ENCODE measurements at places on chromosomes 6 and 20. TPM values are rescaled to one million over a fixed set of nuclear protein-coding genes. Genes with fewer than 3 reads are reported as not detected.
A peak's percentile ranks its signal among the peaks of the same experiment; 100 is the strongest.

DNA sequence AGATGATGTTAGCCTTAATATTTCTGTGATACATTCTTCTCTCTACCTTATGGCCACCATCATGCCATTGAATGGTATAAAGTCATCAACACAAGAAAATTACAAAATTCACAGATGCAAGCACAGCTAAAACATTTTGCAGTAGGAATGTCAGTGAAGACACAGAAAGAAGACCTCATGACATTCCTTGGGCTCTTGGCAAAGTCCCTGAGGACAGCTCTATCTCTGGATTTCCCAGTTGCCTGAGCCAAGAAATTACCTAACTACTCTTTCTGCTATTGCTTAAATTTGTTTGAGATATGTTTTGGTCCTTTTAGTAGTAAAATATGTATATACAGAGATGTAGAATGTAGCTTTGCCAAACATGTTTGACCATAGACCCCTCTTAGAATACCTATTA is 201.0 kb upstream of the STXBP5 start:
- H3K27ac ChIP-seq: no peak overlapping the region
- H3K36me3 ChIP-seq: no peaks in the 10 kb centered on the region
- no peaks in the 10 kb centered on the region for H3K27me3 ChIP-seq
- no peak for DNase-seq

DNA sequence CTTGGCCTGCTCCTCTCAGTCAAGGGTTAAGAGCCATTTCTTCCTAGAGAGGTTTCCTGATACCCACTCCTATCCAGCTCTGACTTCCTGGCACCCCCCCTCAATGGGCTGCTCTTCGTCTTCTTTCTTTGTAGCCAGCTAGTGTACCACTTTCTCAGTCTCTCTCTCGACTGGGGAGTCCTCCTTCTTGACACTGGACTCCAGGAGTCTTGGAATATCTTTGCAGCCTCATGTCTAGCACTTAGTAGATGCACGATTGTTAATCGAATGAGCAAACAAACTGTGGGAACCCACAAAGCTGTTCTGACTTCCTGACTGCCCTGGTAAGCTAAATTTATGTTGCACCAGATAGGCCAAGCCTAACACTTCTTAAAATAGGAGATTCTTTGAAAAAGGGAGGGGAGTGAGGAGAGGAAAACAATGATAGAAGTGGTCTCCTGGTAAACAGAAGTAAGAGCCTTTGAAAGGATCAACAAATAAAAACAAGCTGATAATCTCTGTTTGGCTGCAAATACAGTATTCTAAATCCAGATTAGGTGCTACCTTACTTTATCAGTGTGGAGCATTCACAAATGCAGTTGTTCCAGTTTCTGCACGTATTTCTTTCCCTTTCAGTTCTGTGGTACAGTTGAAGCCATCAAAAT is 160.1 kb upstream of the CITED2 start:
- H3K4me1 ChIP-seq: peaks cover 10% of the 10 kb centered on the region
- H3K27me3 ChIP-seq: no peaks in the 10 kb centered on the region
- peak overlapping the region; percentile 43 for H3K27ac ChIP-seq
- H3K4me3 ChIP-seq: no peak overlapping the region
- H3K36me3 ChIP-seq: no peaks in the 10 kb centered on the region

- H3K4me1 ChIP-seq: no peaks in the 10 kb centered on the region
- no peak for DNase-seq
- peaks cover 9% of the 10 kb centered on the region for H3K27me3 ChIP-seq
- no peak overlapping the region for H3K4me3 ChIP-seq
- H3K36me3 ChIP-seq: no peaks in the 10 kb centered on the region
These were observed 52.6 kb upstream of the CCDC167 start for GRCh38 chr6:37552267-37552666.

DNA sequence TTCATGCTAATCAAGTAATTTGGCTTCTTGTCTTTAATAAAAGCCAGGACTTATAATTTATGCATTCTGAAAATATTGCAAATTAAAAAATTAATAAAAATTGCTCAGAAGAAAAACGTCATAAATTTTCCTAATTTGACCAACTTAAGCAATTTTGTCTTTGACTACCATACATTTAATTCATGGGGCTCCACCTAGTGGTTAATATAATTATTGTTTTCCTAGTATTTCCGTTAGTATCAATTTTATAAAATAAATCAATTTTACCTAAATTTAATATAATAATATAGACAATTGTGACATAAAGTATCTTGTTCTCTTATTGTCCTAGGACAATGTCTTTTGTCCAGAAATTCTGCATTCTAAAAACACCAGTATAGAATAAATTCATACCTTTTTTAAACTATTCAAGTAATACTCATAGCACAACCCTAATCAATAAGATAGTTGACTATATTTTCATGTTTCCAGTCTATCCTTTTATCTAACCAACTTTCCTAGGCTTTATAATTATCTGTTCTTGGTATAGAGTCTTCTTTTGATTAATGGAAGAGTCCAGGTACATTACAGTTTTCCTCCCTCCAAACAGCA is 319.9 kb downstream of the TRDN start:
- H3K36me3 ChIP-seq: no peaks in the 10 kb centered on the region
- no peak overlapping the region for H3K27ac ChIP-seq
- no peaks in the 10 kb centered on the region for H3K4me1 ChIP-seq
- H3K4me3 ChIP-seq: no peak overlapping the region
- no peaks in the 10 kb centered on the region for H3K27me3 ChIP-seq

DNA sequence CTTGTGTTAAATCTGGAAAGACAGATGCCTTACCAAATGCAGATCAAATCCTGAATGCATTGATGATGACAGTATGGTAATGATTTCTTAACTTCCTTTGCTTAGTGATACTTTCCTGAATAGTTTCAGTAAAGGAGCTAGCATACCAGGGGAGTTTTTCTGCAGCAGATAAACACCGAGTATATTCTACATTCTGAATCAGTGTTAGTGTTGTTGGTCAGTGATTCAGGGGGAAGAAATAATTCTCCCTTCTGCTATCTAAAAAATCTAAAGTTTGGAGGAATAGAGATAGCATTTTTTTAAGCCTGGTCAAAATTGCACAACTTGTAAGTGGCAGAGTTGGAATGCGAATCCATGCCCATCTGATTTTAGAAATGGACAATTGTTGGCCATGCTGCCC is 512.2 kb upstream of the MARCKS start:
- no peak for DNase-seq
- no peaks in the 10 kb centered on the region for H3K36me3 ChIP-seq
- no peaks in the 10 kb centered on the region for H3K4me1 ChIP-seq
- no peaks in the 10 kb centered on the region for H3K27me3 ChIP-seq

DNA sequence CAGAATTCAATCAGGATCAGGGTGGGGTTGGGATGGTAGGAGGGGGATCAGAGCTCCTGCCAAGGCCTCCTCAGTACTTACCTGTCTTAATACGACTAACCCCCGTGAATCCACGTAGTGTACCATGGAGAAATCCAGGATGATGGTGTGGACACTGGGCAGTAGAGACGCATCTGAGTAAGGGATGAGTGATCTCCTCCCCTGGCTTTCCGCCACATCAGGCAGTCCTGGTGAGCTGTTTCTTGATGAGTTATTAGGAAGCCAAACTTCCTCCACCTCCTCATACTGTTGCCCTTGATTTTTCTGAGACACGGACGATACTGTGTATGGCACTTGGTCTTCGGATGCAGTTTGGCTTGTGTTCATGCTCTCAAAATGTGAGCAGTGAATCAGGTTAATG is 34.2 kb upstream of the SRPK1 start:
- no peak overlapping the region for H3K27ac ChIP-seq
- H3K4me1 ChIP-seq: no peaks in the 10 kb centered on the region
- H3K27me3 ChIP-seq: peaks cover 6% of the 10 kb centered on the region

DNA sequence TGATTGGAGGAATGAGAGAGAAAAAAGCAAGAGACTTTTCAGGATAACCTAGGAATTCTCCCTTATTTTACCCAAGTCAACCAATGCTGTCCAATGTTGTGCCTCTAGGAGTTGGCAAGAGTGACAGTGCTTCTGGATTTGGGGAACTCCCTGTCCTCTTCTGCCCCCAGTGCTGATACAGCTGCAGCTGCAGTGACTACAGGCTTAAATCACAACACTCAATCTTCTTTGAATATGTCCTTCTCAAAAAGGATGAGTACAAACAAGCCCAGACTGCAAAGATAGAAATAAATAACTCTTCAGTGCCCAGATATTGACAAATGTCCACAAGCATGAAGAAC is 141.0 kb upstream of the COL21A1 start:
- no peaks in the 10 kb centered on the region for H3K4me1 ChIP-seq
- H3K27me3 ChIP-seq: no peaks in the 10 kb centered on the region
- no peaks in the 10 kb centered on the region for H3K36me3 ChIP-seq

DNA sequence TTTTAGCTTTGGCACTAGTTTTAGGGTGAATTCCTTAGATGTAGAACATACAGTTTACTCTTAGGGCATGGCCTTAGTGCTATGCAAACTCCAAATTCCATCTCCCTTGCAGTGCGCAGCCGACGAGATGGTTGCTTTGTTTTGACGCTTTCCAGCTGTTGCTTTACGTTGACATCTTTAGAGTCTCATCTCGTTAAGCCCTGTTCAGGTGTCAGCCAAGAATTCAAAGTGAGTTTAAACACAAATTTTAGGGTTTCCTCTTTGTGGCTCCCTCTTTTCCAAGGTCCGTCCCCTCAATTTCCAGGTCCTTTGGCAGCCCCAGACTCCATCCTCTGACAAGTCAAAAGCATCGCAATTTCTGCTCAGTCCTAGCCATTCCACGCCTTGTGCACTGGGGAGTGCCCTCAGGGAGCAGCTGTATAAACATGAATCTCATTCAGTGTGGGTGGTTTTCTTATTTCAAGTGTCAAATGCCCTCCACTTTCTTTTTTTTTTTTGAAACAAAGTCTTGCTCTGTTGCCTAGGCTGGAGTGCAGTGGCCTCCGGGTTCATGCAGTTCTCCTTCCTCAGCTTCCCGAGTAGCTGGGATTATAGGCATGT is 14.1 kb upstream of the MAK start:
- H3K27ac ChIP-seq: no peak overlapping the region
- DNase-seq: no peak
- H3K4me3 ChIP-seq: no peak overlapping the region
- no peaks in the 10 kb centered on the region for H3K36me3 ChIP-seq
- H3K27me3 ChIP-seq: no peaks in the 10 kb centered on the region
- no peaks in the 10 kb centered on the region for H3K4me1 ChIP-seq

GRCh38 chr6:88077305-88077704 is 29.7 kb downstream of the SPACA1 start:
- H3K36me3 ChIP-seq: no peaks in the 10 kb centered on the region
- no peaks in the 10 kb centered on the region for H3K27me3 ChIP-seq
- H3K4me1 ChIP-seq: no peaks in the 10 kb centered on the region
- DNase-seq: no peak
- H3K27ac ChIP-seq: no peak overlapping the region

DNA sequence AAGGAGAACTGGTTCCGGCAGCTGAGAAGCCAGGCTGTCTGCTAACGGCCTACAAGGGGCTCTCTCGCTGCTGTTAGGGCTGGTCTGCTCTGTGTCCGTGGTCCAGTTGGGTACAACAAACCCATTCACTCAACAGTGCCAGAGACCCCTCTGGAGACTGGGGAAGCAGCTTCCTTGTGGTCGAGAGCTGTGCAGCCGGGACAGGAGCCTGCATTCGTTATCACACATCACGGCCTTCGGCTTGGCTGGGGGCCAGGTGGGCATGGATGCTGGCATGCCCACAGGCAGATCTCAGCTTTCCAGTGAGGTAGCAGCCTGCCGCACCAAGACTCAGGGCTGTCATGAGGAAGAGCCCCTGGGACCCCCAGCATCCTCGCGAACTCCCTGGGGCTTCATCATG is 124.7 kb downstream of the PREX1 start:
- no peaks in the 10 kb centered on the region for H3K27me3 ChIP-seq
- DNase-seq: no peak
- peaks cover 7% of the 10 kb centered on the region for H3K4me1 ChIP-seq
- no peaks in the 10 kb centered on the region for H3K36me3 ChIP-seq
- H3K4me3 ChIP-seq: no peak overlapping the region

- no peaks in the 10 kb centered on the region for H3K4me1 ChIP-seq
- H3K27ac ChIP-seq: no peak within 1 kb of the TSS
- no peaks in the 10 kb centered on the region for H3K36me3 ChIP-seq
- H3K27me3 ChIP-seq: peaks cover 25% of the 10 kb centered on the region
- H3K4me3 ChIP-seq: peak within 1 kb of the TSS; percentile 46
- peak; percentile 16 for DNase-seq
These were observed at the start of gene ZSCAN23 for GRCh38 chr6:28443112-28443773. ZSCAN23 (minus strand) TSS chr6:28443491; CDS start chr6:28436266, 7,225 bp downstream.

- H3K36me3 ChIP-seq: no peaks in the 10 kb centered on the region
- H3K27me3 ChIP-seq: no peaks in the 10 kb centered on the region
- H3K4me1 ChIP-seq: no peaks in the 10 kb centered on the region
- no peak overlapping the region for H3K27ac ChIP-seq
- H3K4me3 ChIP-seq: no peak overlapping the region
These were observed 41.4 kb upstream of the MLN start for GRCh38 chr6:33845031-33845745.

- peak overlapping the region; percentile 53 for H3K27ac ChIP-seq
- H3K4me1 ChIP-seq: peaks cover 26% of the 10 kb centered on the region
- no peaks in the 10 kb centered on the region for H3K36me3 ChIP-seq
- no peak for DNase-seq
- H3K4me3 ChIP-seq: no peak overlapping the region
These were observed 27.0 kb downstream of the LAMA4 start for GRCh38 chr6:112227411-112227810.

- no peak overlapping the region for H3K27ac ChIP-seq
- no peak overlapping the region for H3K4me3 ChIP-seq
- H3K27me3 ChIP-seq: no peaks in the 10 kb centered on the region
- no peaks in the 10 kb centered on the region for H3K36me3 ChIP-seq
- DNase-seq: no peak
These were observed 255.7 kb upstream of the THEMIS start for GRCh38 chr6:128156321-128157111.

DNA sequence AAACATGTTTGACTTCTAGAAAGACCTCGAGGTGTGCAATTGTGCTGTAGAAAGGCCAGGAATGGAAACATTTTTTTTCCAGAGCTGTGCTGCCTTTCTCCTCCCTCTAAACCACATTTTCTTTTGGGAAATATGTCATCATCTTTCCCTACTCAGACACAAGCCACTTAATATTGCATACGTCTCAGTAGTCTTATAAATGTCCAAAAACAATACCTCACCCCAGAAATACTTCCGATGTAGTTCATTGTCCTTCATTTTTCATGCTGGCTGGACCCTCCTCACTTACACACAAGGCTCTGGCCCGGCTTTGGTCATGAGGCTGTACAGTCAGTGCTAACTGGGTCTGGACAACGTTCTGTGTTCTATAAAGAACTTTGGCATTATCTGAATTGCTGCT is 126.4 kb downstream of the SCML4 start:
- no peak overlapping the region for H3K27ac ChIP-seq
- H3K36me3 ChIP-seq: no peaks in the 10 kb centered on the region

The CTAGE9 gene
- not detected for total RNA-seq

The ID1 gene
- total RNA-seq: 115 TPM

The CD93 gene
- total RNA-seq: 21.4 TPM

The GSTA3 gene
- total RNA-seq: not detected

The BPIFB2 gene
- not detected for total RNA-seq

The RAET1L gene
- not detected for total RNA-seq

The PI3 gene
- total RNA-seq: 1.4 TPM

The LTB gene
- not detected for total RNA-seq

The FAM217B gene
- 6.7 TPM for total RNA-seq
